Activated CD4-positive, alpha-beta T cell treated with anti-CD3 and anti-CD28 coated beads for 4 hours (primary cell): ENCODE measurements at places on chromosomes 6 and 20.
A peak's percentile ranks its signal among the peaks of the same experiment; 100 is the strongest.

DNA sequence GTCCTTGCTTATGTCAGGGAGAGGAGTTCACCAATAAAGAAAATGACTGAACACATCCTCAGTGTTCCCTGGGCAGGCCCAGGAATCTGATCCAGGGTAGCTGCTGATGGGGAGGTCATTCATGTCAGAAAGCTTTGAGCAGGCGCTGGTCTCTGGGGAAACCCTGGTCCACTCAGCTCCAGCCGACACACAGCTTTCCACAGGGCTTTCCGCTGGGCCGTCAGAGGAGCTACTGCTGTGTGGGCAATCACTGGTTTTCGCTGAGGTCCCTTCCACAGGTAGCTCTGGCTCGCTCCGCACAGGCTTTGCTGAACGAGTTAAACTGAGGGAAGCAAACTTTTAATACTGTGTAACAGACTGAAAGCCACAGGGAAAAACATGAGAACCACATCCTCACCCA is 17.5 kb upstream of the ANKRD60 start:
- no peak for DNase-seq

DNA sequence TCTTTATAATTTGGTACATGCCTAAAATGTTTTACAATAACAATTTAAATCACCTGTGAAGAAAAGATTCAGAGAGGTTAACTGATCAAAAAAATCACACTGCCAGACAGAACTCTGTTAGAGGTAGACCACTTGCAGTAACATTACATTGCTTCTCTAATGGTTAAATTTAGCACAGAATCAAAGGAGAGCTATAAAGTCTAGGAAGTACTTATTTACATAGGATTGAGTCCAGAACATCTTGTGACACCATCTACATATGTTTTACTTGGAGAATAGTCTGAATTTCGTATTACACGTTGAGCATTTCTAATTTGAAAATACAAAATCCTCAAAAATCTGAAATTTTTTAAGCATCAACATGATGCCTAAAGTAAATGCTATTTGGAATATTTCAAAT is 17.2 kb upstream of the TBC1D20 start:
- DNase-seq, result no peak

GRCh38 chr6:144952456-144953240 is 667.5 kb downstream of the UTRN start:
- DNase-seq, result no peak

- DNase-seq, result no peak
Observed at GRCh38 chr20:51667002-51667408, 101.2 kb downstream of the ATP9A start.

DNA sequence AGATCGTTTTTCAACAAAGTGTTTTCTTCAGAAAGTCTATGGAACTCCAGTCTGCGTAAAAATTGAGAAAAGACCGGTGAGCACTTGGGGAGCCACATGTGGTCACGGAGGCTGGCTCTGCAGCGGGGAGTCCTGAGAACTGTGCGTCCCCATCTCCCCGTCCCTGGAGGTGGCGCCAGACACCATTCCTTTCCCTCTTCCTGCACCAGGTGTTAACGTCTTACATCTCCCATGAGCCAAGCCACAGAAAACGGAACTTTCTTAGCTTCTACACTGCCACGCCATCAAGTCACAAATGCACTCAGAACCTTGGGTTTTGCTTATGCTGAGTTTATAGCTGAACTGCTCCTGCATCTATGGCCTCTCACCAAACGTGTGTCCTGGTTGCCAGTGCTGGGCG is 62.6 kb downstream of the GINS1 start:
- DNase-seq, result peak; percentile 26

GRCh38 chr6:98833057-98833306 is 1.4 kb upstream of the POU3F2 start:
- DNase-seq, result no peak

- no peak for DNase-seq
Observed at GRCh38 chr6:48736501-48737206, 625.7 kb upstream of the PTCHD4 start.

DNA sequence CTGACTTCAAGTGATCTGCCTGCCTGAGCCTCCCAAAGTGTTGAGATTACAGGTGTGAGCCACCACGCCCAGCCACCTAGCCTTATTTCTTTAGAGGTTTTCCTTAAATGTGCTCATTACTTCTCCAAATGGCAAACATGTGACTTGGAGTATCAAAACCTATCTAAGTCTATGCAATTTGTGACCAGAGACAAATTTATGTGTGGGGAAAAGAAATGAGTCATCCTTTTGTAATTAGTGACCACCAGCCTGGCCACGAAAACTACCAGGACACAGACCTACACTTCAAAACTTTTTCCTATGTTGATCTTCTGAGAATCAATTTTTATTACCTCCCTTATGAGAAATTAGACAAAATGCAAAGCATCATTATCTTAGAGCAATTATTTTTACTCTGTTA is 64.6 kb upstream of the OGFRL1 start:
- no peak for DNase-seq
